ENCODE measurements at places on chromosomes 16 and 17.

- no peak for DNase-seq
These were observed 1551.7 kb upstream of the GOT2 start for GRCh38 chr16:60285794-60286193.

DNA sequence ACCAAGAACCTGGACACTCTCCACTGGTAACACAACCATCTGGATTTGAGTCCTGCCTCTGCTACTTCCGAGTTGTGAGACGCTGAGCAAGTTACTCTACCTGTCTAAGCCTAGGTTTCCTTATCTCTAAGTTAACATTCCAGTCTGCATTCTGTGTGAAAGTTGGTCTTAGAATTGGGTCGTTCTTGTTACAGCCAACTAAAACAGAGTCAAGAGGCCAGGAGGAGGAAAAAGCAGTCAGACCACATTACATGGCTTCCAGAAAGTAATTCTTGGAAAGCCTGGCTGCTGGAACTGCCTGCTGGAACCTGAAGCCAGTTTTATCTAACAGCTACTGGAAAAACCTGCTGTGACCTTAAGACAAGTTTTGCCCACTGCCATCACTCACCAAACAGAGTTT is 38.4 kb upstream of the XYLT1 start:
- no peak for DNase-seq

DNA sequence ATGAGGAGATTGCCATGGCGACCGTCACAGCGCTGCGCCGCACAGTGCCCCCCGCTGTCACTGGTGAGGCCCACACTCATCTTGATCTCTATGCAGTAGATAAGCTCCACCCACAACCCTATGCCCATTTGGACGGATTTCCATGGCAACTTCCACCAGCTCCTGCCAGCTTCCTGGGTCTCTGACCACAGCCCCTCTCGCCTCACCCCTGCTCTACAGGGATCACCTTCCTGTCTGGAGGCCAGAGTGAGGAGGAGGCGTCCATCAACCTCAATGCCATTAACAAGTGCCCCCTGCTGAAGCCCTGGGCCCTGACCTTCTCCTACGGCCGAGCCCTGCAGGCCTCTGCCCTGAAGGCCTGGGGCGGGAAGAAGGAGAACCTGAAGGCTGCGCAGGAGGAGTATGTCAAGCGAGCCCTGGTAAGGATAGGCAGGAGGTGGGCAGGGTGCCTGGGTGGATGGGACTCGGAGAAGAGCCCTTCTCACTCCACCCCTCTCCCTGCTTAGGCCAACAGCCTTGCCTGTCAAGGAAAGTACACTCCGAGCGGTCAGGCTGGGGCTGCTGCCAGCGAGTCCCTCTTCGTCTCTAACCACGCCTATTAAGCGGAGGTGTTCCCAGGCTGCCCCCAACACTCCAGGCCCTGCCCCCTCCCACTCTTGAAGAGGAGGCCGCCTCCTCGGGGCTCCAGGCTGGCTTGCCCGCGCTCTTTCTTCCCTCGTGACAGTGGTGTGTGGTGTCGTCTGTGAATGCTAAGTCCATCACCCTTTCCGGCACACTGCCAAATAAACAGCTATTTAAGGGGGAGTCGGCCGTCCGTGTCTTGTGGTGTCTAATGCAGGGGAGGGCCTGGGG is 4.3 kb downstream of the ALDOA start:
- no peak for DNase-seq

- no peak for DNase-seq
These were observed 653.1 kb upstream of the SOX9 start for GRCh38 chr17:71467719-71468118.

DNA sequence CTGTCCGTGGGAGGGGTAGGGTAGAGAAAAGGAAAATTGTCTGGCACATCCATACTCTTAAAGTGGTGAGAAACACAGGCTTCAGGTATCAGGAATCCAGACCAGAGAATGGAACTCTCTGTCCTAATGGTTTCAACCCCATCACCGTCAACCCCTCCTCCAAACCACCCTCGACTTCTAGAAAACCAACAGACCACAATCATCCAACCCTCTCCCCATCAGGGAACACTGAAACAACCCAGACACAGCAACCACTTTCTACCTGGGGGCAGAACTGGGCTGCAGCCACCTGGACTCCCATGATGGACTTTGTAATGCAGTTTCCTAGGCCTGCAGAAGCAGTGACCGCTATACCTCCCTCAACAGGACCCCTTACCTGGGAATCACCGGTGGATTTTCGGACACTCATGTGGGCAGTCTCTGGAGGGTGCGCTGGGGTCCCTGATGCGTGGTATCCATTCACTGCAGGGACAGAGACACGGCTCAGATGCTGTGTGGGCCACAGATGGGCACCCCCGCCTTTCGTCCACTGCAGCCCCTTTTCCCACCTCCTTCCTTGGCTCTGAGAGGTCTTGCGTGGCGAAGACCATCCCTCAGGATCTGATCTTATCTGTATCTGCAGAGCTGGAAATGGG is 64.3 kb upstream of the RCVRN start:
- DNase-seq, result no peak

DNA sequence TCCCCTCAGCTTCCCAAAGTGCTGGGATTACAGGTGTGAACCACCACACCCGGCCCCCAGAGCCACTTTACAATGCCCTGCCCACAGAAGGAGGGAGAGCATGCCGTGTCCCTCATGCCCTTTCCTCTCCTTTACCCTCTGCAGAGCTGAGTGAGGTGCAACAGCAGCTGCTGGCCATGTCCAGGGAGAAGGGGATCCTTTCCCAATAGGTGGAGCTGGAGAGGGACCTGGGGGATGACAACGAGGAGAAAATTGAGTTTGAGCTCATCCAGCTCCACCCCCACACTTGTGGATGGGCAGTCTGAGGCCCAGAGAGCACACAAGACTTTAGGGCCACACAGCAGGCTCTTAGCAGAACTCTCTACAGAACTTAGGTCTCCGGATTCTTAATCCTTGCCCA is 7.9 kb upstream of the GSDMA start:
- no peak for DNase-seq

DNA sequence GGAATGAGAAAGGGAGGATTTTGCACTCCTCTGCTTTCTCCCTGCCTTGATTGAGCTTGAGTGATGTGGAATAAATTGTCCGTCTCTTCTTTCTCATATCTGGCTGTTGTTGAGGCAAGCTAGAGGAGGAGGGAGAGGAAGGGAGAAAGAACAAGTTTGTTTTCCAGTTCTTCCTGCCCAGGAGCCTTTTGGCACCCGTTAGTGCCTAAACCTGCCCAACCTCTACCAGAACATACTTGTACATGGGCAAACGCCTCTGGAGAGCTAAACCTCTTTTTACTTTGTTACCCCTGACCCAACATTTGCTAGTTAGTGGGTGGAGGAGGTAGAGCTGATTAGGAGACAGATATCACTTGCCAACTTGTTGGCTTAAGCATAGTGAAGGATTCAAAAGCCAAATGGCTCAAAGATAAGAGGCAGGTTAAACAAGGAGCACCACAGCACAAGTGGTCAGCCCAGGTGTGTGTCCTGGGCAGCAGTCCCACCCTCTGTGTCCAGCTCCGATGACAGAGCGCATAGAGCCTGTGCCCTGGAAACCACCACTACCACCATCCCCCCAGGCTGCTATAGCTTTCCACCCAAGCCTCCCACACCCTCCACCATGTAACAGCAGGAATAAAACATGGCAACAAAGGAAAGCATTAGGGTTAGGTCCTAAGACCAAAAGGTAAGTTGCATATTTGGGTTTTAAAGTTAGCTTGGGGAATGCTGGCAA is 6.5 kb downstream of the ODF4 start:
- no peak for DNase-seq

- no peak for DNase-seq
These were observed 36.0 kb downstream of the IQCK start for GRCh38 chr16:19753815-19754643.

- DNase-seq, result no peak
These were observed 800 bp downstream of the ZNF747 start for GRCh38 chr16:30533748-30534367.

DNA sequence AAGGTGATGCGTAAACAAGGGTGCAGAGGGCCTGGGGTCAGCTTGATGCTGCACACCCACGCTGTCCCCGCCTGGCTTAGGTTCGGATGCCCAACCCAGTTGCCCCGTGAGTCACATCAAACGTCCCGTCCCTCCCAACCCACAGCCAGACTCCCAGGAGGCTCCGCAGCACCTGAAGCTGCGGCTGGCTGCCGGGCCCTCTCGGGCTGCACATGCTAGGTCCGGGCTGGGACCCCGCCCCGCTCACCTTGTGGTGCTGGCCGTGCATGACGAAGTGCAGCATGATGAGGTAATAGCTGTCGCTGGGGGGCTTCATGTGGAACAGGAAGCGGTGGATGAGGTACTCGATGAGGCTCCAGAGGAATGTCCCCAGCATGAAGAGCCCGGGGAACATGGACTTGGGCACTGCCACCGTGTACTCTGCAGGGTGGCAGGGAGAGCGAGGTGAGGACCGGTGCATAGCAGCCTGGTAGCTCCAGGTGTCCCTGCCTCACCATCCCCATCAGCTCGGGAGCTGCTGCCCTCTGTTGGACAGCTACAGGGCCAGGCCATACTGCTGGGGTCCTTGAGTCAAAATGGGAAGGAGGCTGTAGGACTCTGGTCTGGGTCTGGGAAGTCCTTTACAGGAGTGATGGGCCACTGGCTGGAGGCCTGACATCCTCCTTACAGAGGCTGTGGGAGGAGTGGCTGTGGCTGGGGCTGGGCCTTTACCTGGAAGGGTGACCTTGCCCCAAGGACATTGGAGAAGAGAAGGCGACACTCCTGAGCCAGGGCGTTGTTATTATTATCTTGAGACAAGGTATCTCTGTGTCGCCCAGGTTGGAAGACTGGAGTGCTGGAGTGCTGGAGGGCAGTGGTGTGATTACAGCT is 18.3 kb upstream of the MLKL start:
- no peak for DNase-seq

DNA sequence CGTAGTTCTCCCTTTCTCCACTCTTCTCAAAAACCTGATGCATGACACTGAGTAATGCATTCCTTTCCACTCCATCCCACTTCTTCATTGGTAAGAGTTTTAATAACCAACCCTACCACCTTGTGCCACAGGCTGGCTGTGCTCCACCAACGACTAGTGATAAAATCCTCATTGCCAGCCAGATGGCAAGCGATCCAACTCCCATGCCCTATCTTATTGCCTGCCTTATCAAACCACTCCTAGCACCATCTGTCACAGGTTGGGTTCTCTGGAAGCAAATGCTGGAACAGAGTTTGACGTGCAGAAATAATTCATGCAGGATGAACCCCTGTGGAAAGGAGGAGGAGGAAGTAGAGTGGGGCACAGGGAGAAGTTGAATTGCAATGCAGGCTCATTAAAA is 99.5 kb downstream of the CHD9NB start:
- no peak for DNase-seq

DNA sequence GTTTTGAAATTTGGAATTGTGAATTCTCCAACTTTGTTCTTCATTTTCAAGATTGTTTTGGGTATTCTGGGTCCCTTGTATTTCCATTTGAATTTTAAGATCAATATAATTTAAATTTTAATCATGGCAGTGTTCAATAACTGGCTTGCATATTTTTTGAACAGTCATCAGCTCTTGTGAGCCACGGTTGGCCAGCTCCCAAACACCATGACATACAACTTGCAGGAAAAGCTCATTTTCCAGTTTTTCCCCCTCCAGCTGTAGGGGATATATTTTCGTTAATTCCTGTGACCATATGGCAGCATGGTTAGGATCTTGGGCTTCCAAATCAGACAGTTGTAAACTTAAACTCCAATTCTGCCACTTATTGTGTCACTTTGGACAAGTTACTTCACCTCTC is 690.1 kb downstream of the WWOX start:
- no peak for DNase-seq

DNA sequence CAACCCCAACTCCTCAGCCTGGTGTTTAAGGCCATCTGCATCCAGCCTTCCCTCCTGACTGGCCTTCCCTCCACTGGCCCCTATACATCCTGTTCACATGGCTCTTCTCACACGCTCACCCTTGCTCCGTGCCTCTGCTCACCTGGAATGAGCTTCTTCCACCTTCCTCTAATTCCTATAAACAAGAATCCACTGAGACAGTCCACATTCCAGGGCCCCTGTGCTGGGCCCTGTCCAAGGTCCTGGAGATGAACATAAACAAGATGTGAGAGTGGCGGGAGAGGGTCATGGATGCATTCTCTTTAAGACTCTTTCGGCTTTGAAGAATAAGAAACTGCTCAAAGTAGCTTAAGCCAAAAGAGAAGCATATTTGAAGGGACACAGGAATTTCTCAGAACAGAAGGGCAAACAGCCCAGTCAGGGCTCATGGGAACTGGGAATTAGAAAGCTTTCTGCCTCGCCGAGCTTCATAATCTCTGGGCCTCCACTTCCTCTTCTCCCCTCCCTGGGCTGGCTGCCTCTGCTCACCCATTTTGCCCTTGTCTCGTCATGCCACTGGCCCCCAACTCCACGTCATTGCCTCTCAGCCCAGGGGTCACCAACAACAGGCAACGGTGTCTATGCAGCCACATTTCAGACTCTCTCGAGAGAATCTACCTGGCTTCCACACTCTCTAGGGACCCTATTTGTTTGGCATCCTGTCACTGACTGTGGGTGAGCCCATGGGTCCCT is 13.5 kb downstream of the SPPL2C start:
- no peak for DNase-seq

DNA sequence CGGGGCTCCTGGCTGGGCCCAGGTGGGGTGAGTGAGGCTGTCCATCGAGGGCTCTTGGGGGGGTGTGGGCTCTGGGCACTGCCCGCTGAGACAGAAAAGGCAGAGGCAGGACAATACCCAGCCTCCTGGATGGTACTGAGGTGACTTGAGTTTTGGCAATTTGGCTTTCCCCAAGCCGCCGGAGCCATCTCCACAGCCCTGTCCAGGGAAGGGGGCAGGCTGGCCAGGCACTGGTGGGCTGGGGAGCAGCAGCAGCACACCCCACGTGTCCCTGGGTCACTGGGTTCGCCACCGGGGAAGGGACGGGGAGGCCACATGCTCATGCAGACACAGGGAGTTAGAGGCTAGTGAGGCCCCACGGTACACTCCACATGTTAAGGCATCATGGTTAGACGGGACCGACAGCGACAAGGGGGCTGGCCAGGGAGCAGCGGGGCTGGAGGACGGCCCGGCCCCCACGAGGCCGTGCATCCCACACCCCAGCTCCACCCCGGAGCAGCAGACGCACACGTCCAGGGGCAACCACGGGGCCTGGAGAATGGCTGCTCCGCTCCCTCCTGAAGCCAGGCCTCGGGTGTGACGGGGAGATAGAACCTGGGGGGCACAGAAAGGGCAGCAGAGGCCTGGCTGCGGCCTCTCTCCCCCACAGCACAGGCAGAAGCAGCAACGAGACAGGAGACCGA is 3.0 kb downstream of the ARHGDIA start:
- DNase-seq, result no peak

GRCh38 chr17:69417545-69418483 is 3.3 kb downstream of the MAP2K6 start:
- no peak for DNase-seq

- no peak for DNase-seq
These were observed 162.6 kb downstream of the TMEM132E start for GRCh38 chr17:34741967-34742366.

DNA sequence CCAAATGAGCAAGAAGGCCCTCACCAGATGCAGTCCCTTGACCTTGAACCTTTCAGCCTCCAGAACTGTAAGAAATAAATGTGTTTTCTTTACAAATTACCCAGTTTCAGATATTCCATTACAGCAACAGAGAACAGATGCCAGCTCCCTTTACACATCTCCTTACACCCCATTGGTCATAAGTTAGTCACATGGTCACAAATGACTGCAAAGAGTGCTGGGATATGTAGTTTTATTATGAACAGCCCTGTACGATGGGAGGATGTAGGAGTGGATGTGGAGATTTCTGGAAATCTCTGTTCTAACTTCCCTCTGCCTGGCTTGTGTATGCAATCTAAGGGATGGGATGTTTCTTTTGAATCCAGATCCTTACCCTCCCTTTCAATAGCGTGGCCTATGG is 13.3 kb upstream of the RPL38 start:
- no peak for DNase-seq
